ENCODE measurements at places on chromosomes 2 and 18.

GRCh38 chr18:2263303-2263890, 307.9 kb downstream of the METTL4 start:
- no peak for DNase-seq

DNA sequence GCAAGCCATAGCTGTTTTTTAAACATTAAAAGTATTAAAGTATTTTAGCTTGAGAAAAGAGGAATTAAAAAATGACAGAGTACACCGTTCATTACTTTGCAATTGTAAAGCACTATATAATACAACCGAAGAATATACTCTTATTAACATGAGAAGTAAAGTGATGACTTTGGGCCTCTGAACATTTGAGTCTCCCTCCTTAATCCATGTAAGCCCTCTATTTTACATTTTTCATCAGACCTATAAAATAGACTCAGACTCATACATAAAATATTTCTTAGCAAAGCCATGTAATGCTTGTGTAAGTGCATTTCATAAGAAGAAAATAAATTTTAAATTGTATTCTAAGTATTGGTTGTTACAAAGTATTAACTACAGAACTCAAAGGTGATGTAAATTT, 198.6 kb downstream of the LRP1B start:
- DNase-seq = no peak

DNA sequence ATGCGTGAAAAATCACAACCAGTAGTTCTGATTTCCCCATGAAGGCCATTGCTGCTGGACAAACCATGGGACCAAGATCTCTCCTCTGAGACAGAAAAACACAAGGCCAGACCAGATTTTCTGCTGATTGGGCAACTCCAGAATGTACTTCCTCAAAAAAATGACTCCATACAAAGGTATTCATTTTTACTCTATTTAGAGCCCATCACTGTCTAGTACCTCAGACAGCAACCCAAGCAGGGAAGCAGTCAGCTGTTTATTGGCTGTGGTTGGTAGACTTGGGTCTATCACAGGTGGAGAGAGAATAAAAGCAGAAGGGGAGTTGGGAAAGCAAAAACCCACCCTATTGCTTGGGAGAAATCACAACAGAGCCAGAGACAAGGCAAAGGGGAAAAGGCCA, 219.9 kb downstream of the PIK3C3 start:
- DNase-seq = no peak

DNA sequence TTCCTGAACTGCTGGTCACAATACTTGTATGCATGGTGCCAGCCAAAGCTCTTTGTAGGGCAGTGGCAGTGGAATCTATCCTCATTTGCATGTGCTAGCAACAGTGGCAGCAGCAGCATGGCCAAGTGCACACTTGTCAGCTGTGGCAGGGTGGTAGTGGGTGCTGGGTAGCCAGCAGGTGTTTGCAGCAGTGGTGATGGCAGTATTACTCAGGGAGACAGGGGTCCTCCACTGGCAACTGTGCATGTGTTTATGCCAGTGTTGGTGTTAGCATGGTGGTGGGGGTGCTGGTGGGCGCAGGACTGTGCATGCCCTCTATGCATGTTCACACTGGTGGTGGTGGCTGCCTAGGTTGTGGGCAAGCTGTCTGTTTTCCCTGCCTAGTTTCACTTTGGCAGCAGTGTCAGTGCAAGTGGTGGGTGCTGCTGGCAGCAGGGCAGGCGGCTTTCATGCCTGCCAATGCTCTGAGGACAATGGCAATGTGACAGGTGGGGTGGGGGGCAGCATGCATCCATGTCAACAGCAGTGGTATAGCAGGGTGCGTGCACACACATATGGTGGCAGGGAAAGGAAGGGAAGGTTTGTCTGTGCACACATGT, 41.2 kb downstream of the GALNT13 start:
- peak; percentile 60 for DNase-seq

DNA sequence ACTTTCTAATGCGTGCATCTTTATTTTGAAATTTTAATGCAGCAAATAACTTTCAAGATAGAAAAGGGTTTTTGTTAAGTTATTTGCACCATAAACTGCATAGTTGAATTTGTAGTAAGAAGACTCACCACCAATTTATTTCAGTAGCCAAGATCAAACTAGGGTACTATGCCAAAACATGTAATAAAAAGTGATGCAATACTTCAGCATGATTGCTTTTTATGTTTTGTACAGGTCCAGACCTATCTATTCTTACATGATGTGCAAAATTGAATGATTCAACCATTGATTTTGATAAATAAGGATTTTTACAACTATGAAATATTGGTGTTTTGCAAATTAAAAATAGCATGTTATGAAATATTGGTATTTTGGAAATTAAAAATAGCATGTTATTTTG, 26.7 kb downstream of the AGPS start:
- peak; percentile 79 for DNase-seq
